Amniotic stem cell (primary cell): ENCODE measurements at places on chromosomes 2 and 18.

DNA sequence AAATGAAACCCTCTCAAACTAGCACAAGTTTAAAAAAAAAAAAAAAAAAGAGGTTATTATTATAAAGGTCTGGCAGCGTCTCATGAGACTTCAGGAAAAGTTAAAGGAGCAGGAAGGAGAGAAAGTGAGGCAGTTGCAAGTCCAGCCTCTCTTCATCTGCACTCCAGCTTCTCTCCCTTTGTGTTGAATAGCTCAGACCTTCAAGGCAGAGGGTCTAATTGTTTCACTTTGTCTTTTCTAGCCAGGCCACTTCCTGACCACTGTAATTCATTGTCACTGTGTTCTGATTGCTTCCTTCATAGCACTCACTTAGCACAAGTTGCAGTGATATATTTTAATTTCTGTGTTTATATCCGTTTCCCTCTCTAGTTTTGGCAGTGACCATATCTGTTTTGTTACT, 99.9 kb downstream of the SPATS2L start:
- DNase-seq, result no peak

- no peak for DNase-seq
These were observed 841.0 kb upstream of the PIK3C3 start for GRCh38 chr18:41113885-41114482.

- DNase-seq, result no peak
These were observed at the start of gene ZAP70 for GRCh38 chr2:97713296-97714083. TSS of gene ZAP70 (plus strand) at chr2:97713576. CDS start at chr2:97724037, 10,461 bp downstream.

- no peak for DNase-seq
These were observed 101.2 kb downstream of the MYT1L start for GRCh38 chr2:2229626-2230432.

GRCh38 chr2:127636248-127637235, 9.4 kb upstream of the GPR17 start:
- no peak for DNase-seq

- DNase-seq, result no peak
These were observed 95.6 kb downstream of the NDUFA10 start for GRCh38 chr2:239929504-239929903.

DNA sequence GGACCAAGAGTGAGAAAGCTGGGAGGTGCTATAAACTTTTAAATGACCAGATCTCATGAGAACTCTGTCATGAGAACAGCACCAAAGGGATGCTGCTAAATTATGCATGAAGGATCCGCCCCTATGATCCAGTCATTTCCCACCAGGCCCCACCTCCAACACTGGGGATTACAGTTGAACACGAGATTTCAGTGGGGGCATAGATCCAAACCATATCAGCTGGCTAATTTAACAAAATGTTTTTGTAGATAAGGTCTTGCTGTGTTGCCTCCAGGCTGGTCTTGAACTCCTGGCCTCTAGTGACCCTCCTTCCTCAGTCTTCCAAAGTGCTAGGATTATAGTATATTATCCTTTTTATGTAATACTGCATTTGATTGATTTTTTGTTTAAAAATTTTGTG, 56.0 kb downstream of the NBEAL1 start:
- DNase-seq, result no peak

DNA sequence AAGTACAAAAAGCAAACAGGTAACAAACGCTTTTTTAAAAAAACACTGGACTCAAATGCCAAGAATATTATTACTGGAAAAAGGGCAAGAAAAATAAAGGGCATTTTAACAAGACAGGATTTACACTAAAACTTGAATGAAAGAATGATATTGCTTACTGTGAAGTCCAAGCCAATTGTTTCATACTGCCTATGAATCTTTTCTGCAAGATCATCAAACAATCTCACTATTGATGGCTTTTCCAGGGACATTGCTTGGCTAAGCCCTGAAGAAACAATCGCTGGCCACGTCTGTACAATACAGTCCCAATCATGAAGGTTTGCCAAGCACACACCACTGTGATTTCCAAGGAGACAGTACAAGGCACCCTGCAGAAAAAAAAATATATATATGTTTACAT, 41.4 kb upstream of the GPR75 start:
- DNase-seq, result no peak

- DNase-seq, result no peak
These were observed 1841.3 kb upstream of the CELF4 start for GRCh38 chr18:39406941-39407340.

- no peak for DNase-seq
These were observed 186.7 kb downstream of the CAMKMT start for GRCh38 chr2:44548221-44549098.

- DNase-seq, result no peak
These were observed 520.6 kb downstream of the METTL4 start for GRCh38 chr18:2050702-2051201.

DNA sequence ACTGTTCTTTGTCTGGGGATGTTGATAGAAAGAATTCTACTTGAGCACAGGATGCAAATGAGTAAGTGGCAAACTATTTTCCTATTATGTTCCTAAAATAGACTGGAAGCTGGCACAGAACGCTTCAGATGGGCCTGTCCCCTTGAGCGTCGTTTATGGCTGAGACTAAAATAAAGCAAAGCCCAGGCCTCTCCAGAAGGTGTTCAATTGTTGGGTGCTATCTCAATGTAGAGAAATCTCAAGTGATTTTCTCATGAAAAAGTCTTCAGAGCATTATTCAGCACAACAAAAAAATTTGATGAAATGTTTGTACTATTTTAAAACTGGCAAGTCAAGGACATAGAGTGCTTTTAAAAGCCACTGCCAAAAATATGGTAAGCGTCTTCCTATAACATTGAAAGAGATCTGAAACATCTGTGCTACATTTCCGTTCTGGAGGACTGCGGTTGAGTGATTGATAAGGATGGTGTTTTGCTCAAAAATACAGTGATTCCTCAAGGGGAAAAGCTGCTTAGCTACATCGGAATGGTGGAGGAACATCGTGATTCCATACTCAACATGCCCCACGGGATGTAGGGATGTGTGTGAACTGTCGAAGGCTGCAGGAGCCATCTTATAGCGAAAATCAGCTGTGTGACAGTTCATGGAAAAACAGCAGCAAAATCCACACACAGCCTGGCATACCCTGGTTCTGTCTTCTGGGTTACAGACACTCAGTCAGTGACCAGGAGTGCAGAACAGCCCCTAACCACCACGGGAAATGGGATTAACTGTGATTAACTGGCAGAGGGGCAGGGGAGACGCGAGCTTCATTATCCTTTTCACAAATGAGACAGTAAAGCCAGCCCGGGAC, 10.4 kb upstream of the LRRFIP1 start:
- peak; percentile 39 for DNase-seq

GRCh38 chr2:129769185-129769991, 210.1 kb upstream of the RAB6C start:
- DNase-seq, result no peak

GRCh38 chr2:218782528-218782844, 539 bp downstream of the CYP27A1 start:
- DNase-seq, result no peak

DNA sequence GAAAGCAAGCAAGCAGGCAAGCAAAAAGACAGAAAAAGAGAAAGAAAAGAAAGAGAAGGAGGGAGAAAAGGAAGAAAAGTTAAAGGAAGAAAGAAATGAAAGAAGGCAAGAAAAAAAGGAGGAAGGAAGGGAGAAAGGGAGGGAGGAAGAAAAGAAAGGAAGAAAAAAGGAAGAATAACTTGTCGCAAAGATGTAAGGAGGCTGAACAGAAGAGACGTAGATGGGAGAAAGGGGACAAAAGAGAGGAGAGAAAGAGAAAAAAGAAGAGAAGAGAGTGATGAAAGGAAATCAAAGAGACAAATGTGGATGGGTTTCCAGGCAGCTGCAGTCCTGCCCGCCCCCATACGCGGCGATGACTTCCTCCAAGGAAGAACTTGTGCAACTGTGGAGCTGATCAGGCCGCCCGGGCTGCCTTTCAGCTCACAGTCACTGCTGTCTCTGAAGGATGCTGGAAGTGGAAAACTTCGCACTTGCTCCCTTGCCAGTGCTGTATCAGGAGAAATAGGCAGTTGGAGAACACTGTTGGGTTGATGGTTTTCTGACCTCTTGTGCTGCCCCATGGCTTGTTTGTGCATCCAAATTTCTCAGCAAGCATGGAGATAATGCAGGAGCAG, 52.9 kb downstream of the TRIB2 start:
- DNase-seq, result no peak

DNA sequence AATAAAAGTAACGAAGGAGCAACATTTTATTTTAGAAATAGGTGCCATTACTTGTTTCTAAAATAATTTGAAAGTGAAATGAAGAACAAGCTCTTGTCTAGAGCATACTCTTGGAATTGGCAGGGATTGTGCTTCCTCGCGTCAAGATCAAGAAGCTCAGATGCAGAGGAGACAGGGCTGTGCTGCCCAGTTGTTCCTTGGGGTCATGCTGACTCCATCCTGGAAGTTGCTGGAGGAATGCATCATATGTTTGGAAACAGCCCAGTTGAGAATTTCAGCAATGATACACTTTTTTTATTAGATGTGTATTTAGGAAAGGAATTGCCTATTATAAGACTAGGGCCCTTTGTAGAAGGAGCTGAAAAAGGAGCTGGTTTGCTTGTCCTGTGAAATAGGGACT, 17.2 kb downstream of the LTBP1 start:
- DNase-seq, result no peak

- DNase-seq, result no peak
These were observed 122.5 kb downstream of the CNTNAP5 start for GRCh38 chr2:124147552-124147951.

GRCh38 chr2:238097201-238097987, 2.7 kb upstream of the ESPNL start:
- DNase-seq, result no peak

DNA sequence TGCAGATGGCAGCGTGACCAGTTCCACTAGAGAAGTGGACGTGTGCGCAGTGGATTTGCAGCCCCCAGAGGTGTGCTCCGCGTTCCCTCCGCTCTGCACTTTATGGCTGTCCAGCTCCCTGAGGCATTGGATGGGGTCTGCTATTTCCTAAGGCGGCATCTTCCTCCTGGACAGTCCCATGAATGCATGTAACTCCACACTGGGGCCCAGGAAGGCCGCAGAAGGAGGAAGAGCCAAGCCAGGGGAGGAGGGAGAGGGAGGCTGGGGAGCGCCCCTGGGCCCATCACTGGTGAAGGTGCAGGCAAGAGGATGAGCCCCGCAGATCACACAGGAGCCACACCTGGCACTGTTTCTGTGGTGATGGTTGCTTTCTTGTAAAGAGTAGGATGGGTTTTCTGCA, 99.1 kb downstream of the PTGR3 start:
- no peak for DNase-seq

DNA sequence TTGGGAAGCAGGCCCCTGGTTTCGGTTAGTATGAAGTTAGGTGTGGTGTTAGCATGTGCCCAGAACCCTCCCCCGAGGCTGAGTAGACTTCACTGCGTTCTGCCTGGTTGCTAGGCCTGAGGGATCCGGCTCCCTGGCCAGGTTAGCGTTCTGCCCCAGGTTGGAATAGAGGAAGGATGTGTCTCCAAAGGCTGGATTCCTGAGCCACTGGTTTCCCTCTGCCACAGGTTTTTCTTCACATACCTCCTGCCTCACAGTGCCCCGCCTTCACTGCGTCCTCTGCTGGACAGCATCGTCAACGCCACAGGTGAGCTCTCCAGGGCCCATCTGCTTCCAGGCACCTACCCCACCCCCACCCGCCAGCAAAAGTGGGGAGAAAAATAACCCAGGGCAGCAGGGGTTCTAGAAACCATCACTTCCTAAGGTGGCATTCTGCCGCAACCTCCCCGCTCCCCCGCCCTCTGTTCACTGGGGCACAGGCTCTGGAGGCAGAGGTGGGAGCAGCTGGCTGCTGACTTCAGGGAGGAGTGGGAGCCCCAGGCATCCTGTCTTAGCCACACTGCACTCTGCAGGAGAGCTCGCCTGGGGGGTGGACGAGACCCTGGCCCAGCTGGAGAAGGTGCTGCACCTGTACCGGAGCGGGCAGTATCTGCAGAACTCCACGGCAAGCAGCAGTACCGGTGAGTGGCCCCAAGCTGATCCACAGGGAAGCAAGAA, 7.1 kb downstream of the PKDCC start:
- DNase-seq, result no peak

- no peak for DNase-seq
These were observed 1.4 kb upstream of the KIF1A start for GRCh38 chr2:240821429-240821778.

DNA sequence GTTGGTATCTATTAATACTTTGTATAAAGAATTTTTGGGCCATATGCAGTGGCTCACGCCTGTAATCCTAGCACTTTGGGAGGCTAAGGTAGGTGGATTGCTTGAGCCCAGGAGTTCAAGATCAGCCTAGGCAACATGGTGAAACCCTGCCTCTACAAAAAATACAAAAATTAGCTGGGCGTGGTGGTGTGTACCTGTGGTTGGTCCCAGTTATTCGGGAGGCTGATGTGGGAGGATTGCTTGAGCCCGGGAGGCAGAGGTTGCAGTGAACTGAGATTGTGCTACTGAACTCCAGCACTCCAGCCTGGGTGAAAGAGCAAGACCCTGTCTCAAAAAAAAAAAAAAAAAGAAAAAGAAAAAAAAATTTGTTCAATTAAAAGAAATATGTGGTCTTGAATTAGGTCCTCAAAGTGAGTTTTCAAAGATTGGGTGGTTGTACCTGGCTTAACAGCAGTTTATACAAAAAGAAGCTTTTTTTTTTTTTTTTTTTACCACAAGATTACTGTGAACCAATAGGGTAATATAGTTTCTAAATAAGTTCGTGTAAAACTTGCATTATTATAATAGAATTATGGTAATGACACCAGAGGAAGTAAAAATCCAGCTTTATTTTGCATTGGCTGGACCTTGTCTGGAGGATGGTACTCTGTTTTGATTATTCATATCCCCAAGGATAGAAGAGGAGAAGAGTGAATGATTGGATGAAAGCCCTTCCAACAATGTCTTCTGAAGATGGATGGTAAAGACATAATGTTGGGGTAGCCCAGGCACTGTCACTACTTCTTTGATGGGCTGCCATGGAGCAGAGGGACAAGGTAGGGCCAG, 210.3 kb downstream of the MYCN start:
- DNase-seq, result no peak

GRCh38 chr18:7482342-7482741, 84.8 kb upstream of the PTPRM start:
- no peak for DNase-seq
